Activated CD4-positive, CD25-positive, alpha-beta regulatory T cell treated with anti-CD3 and anti-CD28 coated beads, Interleukin-2, amount 50 U/mL, for 72 hours (primary cell): ENCODE measurements at places on chromosomes 1 and 21.

- peak; percentile 53 for DNase-seq
These were observed 37.3 kb downstream of the IFNAR1 start for GRCh38 chr21:33362044-33362555.

DNA sequence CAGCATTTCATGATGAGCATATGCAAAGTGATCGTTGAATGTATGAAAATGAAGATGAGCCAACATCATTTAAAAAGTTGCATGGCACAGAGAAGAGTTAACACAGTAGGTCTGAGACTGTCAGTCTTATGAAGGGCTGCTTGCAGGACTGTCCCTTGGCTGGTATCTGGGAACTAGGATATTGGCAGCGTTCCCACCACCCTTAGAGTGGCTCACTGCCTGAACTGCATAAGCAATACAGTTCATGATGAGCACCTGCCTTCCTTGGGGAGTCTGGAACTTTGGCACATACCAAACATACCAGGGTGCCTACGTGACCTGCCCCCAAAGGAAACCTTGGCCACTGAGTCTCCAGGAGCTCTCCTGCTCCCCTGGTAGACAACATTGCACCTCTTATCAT, 161.8 kb downstream of the DSCAM start:
- DNase-seq = no peak

GRCh38 chr1:204623894-204624361, 61.6 kb downstream of the LRRN2 start:
- no peak for DNase-seq

GRCh38 chr1:19423130-19423529, 62.2 kb downstream of the CAPZB start:
- no peak for DNase-seq

GRCh38 chr1:40944841-40945430, 34.6 kb upstream of the CTPS1 start:
- DNase-seq = no peak

GRCh38 chr1:32182060-32182459, 2.6 kb downstream of the TXLNA start:
- DNase-seq = no peak

DNA sequence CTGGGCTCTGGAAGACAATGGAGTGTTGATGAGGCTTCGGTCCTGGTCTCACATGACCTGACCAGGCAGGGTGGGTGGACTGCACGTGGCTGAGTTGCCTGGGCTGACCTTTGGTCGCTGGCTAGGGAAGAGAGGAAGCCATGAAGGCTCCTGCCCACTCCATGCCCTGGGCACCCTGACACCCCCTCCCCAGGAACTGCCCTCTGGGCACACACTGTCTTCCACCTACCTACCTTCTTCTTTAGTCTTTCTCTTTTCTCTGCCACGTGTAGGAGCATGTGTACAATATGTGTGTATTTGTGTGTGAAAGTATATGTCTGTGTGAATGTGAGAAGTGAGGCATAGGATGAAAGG, 15.1 kb downstream of the POU3F1 start:
- DNase-seq = no peak

- no peak for DNase-seq
These were observed 16.1 kb downstream of the UCHL5 start for GRCh38 chr1:193042766-193043691.

GRCh38 chr1:221063651-221064050, 184.4 kb downstream of the HLX start:
- DNase-seq = no peak

DNA sequence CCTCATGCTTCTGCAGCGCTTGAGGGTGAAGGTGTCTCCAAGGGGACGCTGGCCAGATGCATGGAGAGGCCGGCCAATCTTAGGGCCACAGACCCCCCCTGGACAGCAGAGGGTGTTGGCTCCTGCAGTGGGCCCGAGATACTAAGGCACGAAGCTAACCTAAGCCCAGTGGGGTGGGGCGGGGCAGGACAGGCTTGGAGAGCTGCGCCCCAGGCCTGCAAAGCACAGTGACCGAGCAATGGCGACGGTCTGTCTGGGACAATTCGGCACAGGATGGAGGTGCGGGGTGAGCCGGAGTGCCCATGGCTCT, 1.3 kb downstream of the FNDC10 start:
- no peak for DNase-seq

DNA sequence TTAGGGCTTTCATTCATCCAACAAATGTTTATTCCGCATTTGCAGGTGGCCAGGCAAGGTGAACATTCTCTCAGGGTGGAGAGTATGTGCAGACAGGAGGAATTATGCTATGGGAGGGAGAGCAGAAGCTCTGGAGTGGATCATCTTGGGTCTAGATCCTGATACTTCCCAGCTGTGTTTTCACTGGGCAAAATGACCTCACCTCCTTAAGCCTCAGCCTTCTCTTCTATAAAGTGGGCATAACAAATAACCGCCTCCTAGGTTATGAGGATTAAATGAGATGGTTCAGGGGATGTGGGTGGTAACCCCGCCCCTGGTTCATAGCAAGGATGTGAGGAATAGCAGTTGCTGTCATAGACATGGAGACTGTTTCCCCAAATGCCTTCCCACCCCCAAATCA, 1.7 kb upstream of the TMEM51 start:
- DNase-seq = no peak

- no peak for DNase-seq
These were observed 35.7 kb upstream of the DUSP10 start for GRCh38 chr1:221777431-221778072.

GRCh38 chr21:40947713-40948112, 100.8 kb upstream of the DSCAM start:
- no peak for DNase-seq

- no peak for DNase-seq
These were observed 9.8 kb downstream of the C1orf74 start for GRCh38 chr1:209774592-209774991.

- DNase-seq = no peak
These were observed 29.2 kb downstream of the EPHB2 start for GRCh38 chr1:22739648-22740385.

DNA sequence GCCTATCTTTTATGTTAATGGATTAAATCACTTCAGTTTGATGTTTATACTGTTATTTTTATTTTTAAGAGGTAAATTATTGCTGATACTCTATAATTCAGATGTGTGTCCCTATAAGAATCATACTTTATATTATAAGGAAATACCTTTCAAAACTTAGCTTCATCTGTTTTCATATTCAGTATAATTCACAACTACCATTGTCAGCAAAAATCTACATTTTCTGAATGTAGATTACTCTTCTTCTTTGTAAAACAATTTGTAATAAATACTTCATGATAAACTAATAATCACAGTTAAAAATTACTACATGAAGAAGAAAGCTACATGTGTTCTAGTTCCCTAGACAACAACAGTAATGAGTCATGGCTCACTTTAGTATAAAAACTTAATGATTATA, 115.4 kb upstream of the SERTAD4 start:
- DNase-seq = no peak

- no peak for DNase-seq
These were observed 20.6 kb upstream of the EGLN1 start for GRCh38 chr1:231442735-231443134.

DNA sequence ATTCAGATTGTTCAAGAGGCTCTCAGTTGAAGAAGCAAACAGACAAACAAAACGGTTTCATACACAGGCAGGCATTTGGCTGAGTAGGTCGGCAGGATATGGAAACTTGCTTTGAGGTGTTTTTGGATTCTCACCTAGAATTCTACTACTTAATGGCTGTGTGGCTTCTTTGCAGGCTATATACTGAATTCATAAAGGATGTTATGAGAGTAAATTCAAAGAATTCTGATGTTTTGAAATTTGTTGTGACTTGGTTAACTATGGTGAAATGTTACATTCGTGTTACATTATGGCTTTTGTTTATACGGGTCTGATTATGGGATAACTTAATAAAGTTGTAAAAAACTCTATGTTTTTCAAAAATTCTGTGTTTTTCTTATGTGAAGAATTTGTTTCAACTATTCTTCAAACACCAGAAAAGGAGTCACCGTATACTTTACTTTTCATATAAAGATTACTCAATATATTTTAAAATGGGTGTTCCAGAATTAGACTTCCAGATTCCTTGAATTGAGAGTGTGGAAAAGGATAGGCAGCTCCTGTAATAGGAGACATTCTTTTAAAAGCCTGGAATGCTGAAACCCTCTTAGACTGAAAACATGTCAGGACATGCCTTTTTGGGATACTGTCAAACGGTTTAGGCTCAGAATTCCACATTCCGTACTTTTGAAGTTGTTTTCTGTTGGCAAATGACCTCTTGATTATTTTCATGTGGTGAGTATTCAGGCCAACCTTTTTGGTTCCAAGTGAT, 8.2 kb upstream of the IRF2BP2 start:
- no peak for DNase-seq

GRCh38 chr1:3159121-3159520, 90.1 kb downstream of the PRDM16 start:
- no peak for DNase-seq

GRCh38 chr1:47547753-47548573, 110.1 kb downstream of the FOXD2 start:
- no peak for DNase-seq

- no peak for DNase-seq
These were observed 2.5 kb upstream of the ZBTB8A start for GRCh38 chr1:32536764-32537163.

DNA sequence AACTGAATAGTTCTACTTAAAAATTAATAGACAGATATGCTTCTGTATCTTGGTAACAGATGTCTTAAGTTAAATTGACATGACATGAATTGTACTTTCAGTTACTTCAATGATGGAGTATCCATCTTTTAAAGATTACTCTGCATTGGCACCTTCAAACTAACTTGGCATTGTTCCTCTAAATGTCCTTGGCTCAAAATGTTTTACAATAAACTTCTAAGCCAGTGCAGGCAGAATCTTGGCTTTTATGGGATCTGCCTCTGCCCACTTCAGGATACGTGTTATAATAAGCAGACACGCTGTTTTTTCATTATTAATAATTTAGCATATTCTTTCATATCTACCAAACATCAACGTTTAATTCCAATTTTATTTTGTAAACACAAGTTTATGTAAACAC, 873.4 kb upstream of the ADAMTS5 start:
- no peak for DNase-seq

DNA sequence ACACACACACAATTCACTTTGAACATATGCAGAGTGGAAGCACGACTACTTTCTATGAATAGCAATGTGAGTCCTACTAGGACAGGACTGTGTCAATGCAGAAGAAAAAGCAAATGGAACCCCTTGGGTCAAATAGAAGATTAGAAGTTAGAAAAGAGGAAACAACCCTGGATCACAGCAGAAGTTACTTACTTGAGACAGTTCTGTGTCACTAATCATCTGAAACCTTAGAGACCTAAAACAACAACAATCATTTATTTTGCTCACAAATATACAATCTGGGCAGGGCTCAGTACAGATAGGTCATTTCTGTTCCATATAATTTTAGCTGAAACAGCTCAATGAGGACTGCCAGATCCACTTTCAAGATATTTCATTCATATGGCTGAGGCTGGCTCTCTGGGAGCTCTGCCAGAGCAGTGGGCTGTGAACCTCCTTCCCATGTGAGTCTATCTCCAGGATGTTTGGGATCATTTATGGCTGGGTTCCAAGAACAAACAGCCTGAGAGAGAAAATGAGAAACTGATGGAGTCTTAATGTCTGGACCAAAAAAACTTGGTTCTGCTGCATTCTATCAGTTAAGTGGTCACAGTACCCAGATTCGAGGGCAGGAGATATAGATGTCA, 42.5 kb upstream of the IL10 start:
- no peak for DNase-seq

DNA sequence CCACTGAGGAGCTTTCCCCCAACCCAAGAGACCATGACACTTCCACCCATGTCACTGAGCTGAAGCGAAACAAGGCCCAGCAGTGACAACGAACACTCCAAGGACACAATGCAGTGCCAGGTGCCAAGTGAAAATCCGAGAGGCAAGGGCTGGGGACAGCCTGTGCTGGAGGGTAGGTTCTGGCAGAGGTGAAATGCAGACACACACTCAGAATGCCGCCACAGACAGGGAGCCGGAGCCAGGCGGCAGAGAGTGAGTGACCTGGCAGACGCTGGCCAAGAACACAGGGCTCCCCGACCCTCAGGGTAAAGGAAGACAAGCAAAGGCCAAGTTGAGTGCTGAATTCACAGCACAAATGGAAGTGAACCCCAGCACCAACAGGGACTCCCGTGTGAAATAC, 78.9 kb downstream of the CD46 start:
- no peak for DNase-seq

DNA sequence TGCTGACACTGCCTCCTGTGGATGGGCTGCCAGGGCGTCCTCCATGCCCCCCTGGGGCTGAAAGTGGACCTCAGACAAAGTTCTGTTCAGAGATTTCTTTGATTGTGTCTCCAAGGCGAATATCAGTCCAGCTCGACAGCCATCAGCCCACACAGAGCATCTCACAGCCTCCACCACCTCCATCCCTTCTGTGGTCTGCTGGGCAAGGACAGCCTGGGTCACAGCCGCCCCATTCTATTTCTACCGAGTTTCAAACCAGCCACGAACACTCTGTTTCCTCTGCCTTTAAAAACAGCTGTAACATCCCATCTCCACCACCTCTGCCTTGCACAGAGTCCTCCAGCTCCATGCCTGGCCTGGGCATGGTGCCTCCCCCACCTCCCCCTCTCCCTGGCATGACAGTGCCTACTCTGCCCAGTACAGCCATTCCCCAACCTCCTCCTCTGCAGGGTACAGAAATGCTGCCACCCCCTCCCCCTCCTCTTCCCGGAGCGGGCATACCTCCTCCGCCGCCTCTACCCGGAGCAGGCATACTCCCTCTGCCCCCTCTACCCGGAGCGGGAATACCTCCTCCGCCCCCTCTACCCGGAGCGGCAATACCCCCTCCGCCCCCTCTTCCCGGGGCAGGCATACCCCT, 115.5 kb downstream of the FMN2 start:
- no peak for DNase-seq

GRCh38 chr1:186534401-186534800, 73.5 kb upstream of the PDC start:
- no peak for DNase-seq

DNA sequence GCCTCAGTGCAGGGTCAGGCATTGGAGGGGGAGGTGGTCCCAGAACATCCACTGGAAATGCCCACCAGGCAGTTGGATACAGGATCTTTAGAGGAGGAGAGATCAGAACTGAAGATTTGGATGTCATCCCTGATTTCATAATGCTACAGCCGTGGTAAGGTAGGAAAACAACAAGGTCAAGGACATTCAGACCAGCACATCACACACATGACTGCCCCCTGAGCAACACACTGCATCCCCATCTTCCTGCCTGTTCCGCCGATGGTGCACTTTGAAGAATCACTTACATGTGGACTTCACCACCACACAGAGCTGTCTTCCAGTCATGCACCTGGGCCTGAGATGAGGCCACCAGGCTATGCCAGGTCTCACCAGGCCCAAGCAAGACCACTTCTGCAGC, 16.7 kb downstream of the KIAA1614 start:
- no peak for DNase-seq
